ENCODE measurements at places on chromosomes 16 and 17.

DNA sequence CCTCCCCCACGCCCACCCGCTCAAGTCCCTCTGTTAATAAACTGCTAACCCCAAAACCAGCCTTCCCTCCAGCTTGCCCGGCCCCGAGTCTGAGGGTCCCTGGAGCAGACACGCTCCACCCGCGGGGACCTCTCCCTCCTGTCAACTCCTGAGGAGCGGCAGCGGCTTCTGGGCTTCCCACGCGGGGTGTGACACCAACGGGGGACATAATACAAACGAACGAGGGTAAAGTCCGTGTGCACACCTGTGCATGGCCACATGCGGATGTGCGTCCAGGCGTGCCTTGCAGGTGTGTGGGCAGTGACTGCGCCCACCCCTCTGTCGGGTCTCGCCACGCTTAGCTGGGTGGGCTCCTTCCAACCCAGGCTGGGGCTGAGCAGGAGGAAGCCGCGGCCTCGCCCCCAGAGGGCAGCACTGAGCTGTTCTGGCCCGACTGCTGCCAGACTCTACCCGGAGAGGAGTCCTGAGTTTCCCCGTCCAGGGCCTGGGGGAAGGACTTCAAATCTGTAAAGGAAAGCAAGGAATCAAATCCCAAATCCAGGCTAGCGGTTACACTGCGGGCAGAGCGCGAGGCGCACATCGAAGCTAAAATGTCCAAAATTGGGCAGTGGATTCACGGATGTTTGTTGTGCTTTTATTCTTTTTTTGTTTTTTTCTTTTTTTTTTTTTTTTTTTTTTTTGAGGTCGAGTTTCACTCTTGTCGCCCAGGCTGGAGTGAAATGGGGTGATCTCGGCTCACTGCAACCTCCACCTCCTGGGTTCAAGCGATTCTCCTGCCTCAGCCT is 24.2 kb upstream of the KRT17 start:
- peak; percentile 76 for DNase-seq

DNA sequence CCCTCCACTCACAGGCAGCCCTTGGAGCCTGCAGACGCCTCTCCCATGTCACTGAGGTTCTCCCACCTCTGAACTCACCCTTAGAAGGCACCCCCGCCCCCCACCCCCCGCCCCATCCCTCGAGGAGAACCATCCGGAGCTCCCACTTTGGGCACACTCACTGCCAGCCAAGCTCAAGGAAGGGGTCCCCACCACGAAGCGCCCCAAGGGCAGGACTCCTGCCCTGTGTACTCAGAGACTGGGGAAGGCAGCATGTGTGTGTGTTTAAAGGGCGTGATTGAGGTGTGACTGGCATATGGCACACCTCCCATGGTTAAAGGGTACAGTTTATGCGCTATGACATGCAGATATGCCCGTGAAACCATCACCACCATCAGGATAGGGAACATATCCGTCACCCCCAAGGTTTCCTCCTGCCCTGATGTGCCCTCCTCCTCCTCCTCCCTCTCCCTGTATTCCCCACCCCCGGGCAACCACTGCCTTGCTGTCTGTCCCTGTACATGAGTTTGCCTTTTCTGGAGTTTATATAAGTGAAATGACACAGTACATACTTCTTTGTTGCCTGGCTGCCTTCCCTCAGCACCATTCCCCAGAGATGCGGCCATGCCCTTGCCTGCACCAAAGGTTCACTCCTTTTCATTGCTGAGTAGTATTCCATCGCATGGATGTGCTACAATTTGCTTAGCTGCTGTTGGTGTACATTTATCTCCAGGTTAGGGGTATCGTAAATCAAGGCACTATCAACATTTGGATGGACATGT is 14.0 kb upstream of the RBFOX3 start:
- DNase-seq: no peak

DNA sequence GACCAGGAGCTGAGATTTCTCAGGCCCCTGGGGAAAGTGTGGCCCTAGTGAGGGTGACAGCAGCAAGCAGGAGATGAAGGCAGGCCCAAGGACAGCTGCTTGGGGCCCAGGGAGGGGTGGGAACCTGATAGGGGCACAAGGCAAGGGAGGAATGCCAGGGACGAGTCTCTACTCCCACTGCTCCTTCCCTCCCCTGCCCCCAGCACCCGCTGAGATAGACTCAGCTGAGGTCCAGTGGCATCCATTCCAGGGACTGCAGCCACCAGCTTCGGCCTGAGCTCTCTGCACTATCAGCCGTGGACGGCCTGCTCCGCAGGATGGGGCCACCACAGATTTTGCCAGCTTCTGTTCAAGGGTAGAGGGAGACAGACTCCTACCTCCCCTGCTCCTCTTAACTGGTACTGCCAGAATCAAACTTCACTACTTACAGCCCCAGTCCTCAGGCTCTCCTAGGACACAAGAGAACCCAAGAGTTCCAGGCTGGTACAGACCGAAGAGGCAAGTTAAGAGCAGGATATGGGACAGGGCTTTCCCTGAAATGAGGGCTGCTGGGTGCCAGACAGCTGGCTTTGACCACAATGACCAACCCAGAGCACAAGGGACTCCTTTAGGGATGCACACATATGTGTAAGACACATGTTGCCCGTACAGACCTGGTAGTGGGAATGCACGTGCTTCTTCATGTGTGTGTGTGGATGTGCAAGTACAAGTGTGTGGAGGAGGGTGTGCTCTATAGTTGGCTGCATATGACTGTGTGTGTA is 5.5 kb downstream of the CACNB1 start:
- DNase-seq: no peak

GRCh38 chr16:66926961-66927436 is 1.7 kb upstream of the RRAD start:
- peak; percentile 61 for DNase-seq

- no peak for DNase-seq
Measured at GRCh38 chr17:49225554-49226236, 4.9 kb downstream of the PHOSPHO1 start.

DNA sequence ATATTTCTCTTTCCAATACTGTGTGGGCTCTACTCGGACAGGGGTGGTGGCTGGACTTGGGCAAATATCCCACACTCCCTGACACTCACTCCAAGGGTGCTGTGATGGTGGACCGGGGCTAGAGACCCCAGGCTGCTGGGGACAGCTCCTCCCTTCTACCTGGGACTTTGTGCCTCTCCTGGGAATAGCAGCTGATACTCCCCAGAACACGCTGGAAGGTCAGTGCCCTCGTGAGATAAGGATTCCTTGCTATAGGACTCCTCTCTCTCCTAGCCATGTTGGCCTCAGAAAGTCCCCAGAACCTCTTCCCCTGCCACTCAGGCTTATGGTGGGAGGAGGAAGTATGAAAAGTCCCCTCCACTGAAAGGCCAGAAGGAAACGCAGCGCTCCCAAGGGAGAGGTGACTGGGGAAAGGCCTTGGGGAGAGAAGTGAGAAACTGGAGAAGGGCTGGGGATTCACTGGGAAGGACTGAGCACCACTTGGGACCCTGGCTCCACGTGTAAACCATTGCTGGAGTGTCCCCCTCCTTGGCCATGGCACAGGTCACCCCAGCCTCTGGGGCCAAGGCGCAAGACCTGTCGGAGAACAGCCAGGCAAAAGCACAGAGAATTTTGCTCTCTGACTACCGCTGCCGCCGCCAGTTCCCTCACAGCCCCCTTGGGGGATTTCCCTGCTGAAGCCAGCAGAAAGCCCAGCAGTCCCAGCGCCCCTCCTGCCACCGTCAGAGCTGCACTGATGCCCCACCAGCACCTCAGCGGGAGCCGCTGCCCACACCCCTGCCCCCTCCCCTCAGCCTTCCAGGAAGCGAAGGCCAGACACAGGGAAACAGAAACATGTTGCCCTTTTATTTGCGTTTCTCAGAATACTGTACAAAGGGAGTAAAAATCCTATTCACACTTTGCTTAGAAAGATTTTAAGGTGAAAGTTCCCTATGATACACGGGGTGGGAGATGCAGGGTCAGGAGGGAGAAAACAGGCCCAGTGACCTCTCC is 2.1 kb upstream of the GSDMB start:
- no peak for DNase-seq

DNA sequence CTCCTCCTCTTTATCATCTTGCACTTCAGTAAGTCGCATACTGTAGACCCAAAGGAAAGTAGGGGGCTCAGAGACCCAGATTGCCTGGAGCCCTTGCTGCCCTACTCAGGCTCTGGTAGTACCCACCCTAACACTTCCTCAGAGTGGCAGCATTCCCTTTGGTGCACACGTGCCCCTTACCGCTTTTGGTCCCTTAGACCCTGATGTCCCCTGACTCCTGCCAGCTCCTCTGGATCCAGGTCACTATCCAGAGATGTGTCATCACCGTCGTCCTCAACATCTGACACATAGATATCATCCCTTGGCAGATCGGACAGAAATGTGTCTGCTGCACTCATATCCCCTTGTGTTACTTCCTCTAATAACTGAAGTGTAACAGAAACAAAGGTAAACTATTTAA is 5.4 kb upstream of the PSMC5 start:
- DNase-seq: no peak

DNA sequence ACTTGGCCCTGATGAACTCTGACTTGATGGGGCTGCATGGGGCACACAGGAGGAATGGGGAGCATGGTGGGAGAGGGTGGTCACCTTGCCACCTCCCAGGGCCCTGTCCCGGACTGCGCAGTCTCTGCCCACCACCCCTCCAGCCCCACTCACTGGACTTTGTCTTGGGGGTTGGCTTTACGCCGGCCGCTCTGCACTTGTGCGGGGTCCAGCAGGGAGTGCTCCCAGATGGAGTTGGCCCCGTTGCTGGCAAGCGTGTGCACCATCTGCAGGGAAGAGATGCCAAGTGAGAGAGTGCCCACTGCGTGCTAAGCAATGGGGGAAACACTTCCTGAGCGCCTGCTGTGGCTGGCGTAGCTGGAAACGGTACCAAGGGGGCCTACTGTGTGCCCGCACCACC is 6.7 kb downstream of the GIT1 start:
- DNase-seq: no peak

DNA sequence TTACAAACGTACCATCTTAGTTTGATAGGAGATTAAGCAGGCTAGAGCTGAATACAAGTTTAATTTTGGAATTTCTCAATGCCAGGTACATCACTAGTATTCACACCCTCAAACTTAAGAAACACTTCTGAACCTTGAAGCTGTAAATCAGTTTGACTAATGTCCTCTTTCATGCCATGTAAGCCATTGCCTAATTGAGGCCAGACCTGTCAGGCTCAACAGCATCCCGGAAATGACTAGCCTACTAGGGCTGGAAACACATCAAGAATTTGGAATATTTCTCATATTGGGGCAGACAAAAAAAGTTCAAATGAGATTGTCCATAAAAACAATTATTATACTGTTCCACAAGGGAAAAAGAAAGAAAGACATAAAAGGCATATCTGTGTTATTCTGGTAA is 1.7 kb downstream of the USP32 start:
- DNase-seq: peak; percentile 68

DNA sequence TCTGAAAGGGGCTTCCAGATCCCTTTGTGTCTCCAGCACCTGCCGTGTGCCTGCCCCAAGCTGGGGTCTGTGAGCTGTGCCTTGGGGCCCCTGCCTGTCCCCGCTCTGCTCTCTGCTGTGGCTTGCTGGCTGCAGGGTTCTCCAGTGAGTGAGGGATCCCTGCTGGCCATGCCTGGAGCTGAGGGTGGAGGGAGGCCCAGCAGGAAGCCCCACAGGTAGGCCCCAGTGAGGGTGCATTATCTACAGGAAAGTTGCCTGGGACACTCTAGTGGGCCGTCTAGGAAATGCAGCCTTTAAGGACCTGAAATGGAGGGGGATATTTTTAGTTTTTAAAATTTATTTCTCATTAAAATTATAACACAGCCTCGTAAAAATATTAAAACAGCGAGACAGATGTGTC is 50.9 kb downstream of the JPH3 start:
- DNase-seq: peak; percentile 21

- DNase-seq: no peak
Measured at GRCh38 chr16:9332574-9333148, 241.2 kb downstream of the HAPSTR1 start.

GRCh38 chr17:60158751-60159478 is 9.1 kb downstream of the CA4 start:
- DNase-seq: no peak
